IPS DF 6.9 (cell line): ENCODE measurements at places on chromosomes 12 and 14.

DNA sequence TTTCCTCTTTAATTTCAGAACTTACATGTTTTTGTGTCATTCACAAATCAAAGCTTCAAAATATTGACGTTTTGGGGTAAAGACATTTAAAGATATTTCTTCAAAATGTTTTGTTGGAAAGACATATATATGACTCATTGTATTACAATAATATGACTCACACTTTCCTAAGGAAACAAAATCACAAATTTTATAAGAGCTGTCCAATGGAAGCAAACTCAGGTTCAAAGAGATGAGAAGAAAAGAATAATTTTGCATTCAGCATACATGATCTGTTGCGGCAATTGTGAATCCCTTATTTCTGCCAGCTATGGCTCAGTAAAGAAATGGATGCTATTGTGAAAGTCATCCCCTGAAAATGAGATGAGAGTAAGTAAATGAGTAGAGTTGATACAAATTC is 82.7 kb downstream of the GRIP1 start:
- DNase-seq = no peak

GRCh38 chr12:18953505-18953904 is 176.0 kb upstream of the PLEKHA5 start:
- no peak for DNase-seq

DNA sequence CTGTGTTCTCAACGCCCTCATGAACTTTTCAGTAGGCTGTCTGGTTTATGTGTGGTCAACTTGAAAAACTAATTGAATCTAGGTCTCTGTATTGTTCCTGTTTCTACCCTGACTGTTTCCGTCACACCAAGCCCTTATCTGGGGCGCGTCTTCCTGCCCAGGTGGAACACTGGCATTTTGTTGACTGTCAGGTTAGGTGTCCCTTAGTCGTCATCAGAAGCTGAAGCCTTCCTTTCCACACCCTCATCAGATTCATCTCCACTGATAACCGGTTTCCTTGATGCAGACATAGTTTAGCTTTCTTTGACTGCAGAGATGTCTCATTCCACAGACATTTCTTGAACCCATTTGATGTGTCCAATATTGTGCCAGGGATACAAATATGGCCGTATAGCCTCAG is 96.5 kb downstream of the DUSP16 start:
- no peak for DNase-seq

- DNase-seq = no peak
These were observed 196.6 kb upstream of the EGLN3 start for GRCh38 chr14:34147461-34147860.

DNA sequence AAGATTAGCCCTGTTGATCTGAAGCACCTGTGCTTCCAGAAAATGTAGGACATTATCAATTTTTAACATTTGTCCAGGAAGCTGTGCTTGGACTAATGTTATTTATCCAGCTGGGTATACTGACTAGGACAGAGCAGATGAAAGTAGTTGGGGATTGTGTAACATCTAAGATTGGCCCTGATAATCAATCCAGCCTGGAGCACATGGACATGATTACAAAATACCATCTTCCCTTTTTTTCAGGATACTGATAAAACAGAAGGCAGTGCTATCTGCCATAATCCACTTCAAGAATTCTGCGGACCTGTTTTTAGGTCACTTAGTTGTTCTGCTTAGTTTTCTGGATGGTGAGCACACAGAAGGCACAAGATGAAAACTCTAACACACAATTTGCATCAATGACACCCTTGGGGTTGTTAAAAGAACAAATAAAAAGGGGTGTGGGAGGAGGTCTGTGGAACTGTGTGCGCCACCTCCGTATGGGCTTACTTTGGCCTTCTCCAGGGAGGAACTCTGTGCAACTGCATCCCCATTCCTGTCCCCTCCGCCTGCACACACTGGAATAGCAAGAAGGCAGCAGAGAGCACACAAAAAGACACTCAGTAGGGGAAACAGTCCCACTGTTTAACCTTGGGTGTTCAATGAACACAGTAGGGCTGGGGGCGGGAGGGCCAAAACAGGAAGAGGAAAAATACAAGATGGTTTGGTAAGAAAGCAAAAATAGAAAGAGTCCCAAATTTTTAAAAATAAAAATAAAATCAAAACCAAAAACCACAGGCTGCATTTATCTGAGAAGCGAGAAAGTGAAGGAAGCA is 31.1 kb upstream of the DUSP6 start:
- no peak for DNase-seq

DNA sequence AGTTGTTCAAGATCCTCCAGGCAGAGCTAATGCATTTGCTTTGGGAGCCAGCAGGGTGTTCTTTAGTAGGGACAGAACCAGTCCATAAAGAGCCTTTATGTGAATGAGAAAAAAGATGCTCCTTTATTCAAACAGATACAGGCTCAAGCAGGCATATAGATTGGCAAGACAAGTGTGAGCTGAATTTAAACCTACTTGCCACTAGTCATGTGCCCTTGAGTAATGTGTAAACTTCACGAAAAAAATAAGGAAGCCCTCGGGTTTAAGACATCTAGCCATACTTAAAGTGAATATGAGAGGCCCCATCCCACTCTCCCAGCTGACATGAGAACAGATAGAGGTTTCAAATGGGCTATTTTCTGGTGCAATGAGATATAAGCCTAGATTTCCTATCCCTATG is 43.1 kb upstream of the STRAP start:
- no peak for DNase-seq

- no peak for DNase-seq
These were observed 28.6 kb upstream of the AEBP2 start for GRCh38 chr12:19410629-19411185.

DNA sequence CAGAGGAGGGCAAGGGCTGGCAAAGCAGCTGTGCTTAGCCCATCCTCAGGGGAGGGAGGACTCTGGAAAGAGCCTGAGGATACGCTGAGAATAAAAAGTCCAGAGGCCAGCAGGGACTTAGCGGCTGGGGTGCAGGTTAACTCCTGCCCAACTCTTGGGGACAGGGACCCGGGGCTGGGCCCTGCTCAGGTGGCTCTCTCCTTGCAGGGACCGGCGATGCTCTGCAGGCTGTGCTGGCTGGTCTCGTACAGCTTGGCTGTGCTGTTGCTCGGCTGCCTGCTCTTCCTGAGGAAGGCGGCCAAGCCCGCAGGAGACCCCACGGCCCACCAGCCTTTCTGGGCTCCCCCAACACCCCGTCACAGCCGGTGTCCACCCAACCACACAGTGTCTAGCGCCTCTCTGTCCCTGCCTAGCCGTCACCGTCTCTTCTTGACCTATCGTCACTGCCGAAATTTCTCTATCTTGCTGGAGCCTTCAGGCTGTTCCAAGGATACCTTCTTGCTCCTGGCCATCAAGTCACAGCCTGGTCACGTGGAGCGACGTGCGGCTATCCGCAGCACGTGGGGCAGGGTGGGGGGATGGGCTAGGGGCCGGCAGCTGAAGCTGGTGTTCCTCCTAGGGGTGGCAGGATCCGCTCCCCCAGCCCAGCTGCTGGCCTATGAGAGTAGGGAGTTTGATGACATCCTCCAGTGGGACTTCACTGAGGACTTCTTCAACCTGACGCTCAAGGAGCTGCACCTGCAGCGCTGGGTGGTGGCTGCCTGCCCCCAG is 2.8 kb downstream of the B3GNT4 start:
- DNase-seq = no peak

DNA sequence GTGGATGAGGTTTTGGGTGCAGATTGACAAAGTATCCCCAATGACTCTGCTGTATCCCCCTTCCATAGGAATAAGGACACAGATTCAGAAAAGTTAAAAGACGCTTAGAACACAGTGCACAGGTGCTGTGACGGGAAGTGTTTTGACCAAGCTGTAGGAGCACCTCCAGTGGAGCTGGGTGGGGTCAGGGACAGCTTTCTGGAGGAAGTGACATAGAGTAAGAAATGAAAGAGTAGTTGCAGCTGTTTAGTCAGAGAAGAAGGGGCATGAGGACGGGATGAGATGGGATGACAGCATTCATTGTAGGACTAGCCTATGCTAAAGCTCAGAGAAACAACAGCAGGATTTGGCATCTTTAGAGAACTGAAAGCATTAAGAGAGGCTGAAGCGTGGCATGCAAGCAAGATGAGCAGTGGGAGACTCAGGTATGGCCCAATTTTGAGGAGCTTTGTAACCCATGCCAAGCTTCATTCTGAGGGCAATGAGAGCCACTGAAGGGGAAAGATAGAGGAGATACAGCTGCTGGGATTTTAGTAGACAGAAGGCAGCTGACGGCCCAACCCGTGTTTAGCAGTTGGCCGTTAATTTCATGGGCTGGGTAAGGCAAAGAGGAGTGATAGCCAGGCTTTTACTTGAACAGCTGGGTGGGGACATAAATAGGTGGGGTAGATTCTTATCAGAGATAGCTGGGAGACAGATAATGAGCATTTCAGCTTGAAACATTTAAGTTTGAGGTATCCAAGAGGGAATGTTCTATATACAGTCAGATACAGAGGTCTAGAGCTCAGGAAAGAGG is 131.8 kb upstream of the KRAS start:
- DNase-seq = no peak

DNA sequence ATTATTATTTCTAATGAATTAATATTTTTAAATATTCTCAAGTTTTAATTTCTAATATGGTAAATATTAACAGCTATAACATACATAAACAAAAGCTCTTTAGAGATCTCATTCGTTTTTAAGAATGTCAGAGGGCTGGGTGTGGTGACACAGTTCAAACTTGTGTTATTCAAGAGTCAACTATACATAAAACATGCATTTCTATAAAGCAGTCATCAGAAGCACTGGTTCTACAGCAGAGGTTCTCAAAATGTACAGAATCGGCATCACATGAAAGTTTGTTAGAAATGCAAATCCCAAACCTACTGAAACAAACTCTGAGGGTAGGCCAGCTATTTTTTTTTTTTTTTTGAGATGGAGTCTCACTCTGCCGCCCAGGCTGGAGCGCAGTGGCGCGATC is 34.6 kb downstream of the CLIP1 start:
- DNase-seq = no peak

DNA sequence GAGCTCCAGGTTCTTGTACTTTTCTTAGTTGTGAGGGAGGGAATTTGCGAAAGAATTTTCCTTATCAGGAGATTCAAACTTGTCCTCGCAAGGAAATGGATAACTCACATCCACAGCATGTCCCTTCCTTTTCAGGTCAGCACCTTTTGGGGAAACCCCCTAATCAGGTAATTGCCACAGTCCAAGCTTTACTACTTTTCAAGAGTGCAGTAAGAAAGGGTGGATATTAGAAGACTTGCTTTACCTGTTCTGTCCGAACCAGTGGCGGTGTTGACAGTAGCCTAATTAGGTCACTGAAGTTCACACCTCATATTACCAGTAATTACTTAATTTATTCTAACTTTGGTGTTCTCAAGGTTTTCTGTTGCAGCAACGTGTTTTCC is 6.7 kb upstream of the C12orf50 start:
- no peak for DNase-seq

- no peak for DNase-seq
These were observed 243.8 kb upstream of the PWP1 start for GRCh38 chr12:107441665-107442300.
